ENCODE measurements at places on chromosomes 6 and 20.
A peak's percentile ranks its signal among the peaks of the same experiment; 100 is the strongest.

DNA sequence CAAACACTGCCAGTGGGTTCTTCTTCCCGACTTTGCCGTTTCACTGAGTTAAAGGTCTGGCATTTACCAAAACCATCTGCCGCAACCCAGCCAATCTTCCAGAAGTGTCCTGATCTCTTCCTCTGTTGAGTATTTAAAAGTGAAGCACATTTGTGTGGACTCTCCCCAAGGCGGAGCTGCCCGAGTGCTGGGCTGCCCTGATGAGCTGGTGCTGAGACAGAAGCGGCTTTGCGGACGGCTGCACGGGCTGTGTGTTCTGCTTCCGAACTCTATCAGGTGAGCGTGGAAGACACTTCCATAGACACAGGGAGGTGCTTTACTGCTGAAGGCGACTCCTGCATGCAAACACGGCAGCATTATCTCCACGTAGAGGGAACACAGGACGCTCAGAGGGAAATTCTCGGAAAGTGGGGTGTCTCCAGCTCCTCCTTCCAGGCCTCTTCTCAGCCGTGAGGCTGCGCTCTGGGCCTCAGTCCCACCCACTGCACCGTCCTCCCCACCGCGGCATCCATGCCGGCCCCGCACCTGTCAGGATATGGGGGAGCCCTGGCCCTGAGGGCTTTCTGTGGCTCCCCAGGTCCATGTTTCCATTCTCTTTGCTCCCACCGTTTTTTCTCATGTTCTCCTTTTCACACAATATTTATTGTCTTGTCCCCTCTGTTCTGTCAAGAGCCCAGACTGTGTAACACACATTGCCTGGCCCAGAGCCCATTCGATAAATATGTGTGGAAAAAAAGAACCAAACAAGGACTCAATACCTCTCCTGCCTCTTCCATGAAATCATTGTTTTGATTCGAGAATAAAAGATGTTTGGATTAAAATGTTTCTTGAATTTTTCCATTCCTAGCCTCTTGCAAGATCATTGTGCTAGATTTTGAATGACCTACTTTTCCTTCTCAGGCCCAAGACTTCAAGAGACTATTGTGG is 205.1 kb downstream of the DLL1 start:
- no peak for DNase-seq

GRCh38 chr6:16389642-16390041 is 151.3 kb downstream of the GMPR start:
- DNase-seq: no peak

DNA sequence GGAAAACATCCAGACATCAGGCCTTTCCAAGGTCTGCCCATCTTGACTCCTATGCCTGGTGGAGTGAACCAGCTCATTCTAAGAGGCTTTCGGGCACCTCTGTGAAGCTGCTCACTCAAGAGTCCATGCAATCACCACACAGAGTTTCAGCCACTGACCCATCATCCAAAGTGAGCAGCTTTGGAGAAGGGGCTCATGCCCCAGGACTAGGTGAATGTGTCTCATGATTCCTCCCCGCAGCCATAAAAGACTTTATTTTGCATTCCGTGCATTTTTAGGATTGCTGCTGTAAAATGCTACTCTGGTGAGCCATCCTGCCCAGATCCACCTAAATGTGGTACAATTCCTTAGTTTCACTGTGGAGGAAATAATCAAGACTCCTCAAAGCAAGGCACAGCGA is 44.5 kb upstream of the EZR start:
- DNase-seq: peak; percentile 78

- DNase-seq: no peak
Measured at GRCh38 chr20:11719153-11719552, 198.5 kb upstream of the BTBD3 start.

GRCh38 chr6:154648188-154648887 is 84.9 kb upstream of the SCAF8 start:
- no peak for DNase-seq
